Natural killer cell treated with Interleukin-12 subunit alpha and Interleukin-12 subunit beta and Interleukin-15 and Interleukin-18, amount 100 ng/mL, for 72 hours (primary cell): ENCODE measurements at places on chromosomes 2 and 18.

DNA sequence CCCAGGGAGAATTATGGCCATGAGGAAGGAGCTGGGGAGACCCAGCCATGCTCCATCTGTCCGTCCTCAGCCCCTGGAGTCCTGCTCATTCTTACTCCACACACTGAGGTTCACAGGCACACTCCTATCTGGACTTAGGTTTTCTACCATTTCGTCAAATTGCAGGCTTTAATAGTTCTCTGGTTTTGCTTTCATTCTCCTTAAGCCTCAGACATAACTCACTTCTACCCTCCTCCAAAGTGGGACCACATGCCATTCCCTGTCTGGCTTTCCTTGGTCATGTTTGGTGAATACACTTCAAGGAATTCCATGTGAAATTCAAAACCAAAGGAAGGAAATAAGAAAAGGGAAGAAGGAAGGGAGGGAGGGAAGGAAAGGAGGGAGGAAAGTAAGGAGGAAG, 115.7 kb downstream of the CMPK2 start:
- no peak for DNase-seq

- no peak for DNase-seq
Measured at GRCh38 chr2:144079803-144080202, 440.1 kb downstream of the ZEB2 start.

DNA sequence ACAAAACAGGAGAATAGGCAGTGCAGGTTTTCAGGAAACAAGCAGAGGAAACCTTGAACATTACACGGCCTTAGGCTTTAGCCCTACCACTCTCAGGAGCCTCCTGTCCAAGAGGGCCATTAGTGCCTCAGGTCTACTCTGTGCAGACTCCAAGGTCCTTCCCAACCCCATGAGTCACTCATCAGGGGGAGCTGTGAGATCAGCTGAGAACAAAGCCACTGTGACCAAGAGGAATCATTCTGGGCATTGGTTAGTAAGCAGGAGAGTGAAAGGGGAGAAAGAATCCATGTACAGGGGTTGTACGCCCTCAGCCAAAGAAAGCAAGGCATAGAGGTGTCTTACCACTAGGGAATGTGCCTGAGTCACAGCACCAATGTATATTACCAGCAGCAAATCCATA, 680.3 kb downstream of the DPP10 start:
- DNase-seq = no peak

GRCh38 chr18:79954791-79955190, 3.3 kb upstream of the SLC66A2 start:
- DNase-seq = no peak

DNA sequence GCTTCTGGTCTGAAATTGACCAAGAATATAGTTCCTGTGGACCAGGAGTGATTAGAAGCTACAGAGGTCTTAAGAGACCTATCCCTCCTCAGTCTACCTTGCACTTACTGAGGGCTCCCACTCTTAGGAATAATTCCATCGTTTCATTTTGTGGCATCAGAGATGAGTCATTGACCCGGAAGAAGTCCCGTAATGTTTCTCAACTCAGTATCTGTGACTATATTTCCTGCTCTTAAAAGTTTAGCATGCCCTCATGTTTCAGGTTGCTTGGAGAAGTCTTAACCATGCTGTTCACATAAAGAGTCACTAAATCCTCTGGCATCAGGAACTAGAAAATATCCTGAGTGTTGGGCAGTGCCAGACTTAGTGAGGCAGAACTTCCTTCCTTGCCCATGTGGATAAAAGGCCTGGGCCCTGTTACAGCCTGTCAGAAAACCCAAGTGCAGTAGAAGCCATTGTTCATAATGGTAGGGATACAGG, at the start of gene IL36A:
IL36A (plus strand) TSS at position 430 of the 480 bp plus-strand sequence. CDS start 413 bp downstream, outside the sequence.
- no peak for DNase-seq

GRCh38 chr2:118242216-118242615, 153.9 kb downstream of the INSIG2 start:
- DNase-seq = no peak

DNA sequence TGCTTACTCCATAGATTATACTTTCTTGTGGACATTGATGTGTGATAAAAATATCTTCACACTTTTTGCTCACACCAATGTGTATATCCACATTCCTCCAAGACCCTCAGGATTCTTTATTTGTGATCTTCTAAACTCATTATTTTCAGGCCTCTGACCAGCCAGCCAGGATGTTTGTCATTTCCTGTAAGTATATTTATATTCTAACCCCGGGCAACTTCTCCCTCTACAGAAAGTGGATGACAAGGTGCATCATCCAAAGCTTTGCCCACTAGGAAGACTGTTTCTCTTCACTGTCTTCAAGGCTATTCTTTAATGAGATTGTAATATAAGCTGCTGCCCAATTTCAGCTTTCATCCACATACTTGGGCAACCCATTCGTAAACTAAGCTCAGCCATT, 3.6 kb upstream of the CWC22 start:
- DNase-seq = no peak

DNA sequence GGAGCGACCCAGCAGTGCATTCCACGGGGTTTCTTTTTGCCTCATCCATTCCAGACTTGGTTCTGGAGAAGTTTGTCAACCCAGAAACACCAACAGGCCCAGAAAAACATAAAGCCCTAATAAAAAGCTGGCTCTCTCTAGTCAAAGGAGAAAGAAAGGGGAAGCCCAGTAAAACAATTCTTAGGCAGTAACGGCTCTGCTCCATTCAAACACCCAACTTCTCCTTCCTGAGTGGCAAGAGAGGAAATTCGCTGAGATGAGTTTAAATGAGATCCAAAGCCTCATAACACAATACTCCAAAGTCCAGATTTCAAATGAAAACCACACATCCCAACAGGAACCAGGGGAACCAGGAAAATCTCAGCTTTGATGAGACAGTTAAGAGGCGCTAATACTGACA, 179.9 kb downstream of the RPIA start:
- DNase-seq = no peak

- no peak for DNase-seq
Measured at GRCh38 chr2:230262246-230262645, 36.7 kb downstream of the SP140 start.

GRCh38 chr2:960061-960736, 9.6 kb downstream of the SNTG2 start:
- no peak for DNase-seq

DNA sequence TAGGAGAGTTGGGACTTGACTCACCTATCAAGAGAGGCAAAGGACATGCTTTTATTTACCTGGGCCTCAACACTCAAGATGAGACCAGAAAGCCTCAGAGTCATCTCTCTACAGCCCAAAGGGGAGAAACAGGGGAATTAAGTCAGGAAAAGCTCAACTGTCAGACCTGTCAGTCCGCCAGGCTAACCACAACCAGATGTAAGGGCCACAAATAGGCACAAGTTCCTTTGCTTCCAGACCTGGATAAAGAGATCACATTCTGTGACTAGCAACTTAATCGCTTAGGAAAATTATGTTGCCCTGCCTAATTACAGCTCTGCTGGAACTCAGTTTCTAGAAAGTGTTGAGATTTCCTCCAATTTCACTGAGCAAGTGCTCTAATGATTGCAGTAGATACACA, 67.9 kb downstream of the ANKRD44 start:
- DNase-seq = no peak

- no peak for DNase-seq
Measured at GRCh38 chr2:64090264-64090663, 54.0 kb downstream of the PELI1 start.

DNA sequence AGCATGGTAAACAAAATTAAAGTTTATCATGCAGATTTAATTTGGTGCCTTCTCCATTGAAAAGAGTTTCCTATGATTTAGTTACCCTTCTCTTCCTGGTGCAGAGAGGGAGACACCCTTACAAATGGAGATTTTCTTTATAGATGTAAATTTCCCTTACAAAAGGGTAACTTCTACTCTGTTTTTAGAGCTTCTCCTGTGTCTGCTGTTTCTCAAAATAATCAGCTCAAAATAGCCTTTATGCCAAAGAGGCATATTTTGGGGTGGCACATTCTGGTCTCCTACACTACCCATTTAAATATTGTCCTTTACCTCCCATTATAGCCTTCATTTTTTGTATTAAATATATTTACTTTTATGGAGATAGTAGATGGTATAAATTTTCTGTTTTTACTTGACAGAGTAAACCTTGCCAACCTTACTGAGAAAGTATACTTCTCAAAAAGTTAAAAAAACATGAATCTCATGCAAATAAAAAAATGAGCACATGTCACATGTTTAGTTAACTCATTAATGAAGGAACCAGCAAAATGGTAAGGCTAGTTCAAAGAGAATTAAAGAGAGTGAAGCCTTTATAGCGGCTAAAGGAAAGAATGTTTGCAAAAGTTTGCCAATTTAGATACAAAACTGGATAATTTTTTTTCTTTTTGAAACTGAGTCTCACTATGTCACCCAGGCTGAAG, 83.3 kb upstream of the MSH6 start:
- no peak for DNase-seq

- DNase-seq = no peak
Measured at GRCh38 chr2:42775810-42776209, 11.9 kb upstream of the OXER1 start.

DNA sequence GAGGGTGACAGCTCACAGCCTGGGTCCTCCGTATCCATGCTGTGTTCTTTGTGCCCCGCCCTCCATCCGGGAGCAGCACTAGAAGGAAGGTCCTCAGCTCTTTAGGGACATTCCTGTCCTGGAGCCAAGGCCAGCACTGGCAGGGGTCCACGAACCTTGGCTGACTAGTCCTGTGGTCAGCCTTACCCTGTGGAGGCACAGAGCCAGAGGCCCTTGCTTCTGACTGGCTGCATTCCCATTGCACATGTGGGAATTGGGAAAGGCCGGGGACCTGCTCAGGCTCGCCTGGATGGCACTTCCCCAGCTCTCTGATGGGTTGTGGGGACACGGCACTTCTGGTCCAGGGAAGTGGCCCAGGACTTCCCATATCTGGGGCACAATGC, 24.9 kb upstream of the RHOB start:
- no peak for DNase-seq

GRCh38 chr18:22224339-22224738, 55.0 kb downstream of the GATA6 start:
- no peak for DNase-seq

DNA sequence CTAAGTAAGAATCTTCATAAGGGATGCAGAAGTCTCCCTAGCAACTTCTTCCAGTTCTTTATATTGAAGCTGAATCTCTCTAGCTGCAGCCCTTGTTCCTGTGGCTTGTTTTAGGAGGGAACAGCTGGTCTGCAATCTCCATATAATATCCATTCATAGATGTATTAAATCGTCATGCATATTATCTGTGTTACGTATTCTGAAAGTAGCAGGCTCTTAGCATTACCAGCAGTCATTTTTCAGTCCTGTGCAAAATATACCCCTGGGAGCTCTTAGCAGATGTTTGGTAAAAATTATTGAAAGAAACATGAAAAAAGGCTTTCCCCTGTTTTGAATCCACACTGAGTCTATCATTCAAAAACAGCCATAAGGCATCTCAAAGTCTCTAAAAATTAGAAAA, 385.3 kb downstream of the IRS1 start:
- no peak for DNase-seq

- DNase-seq = no peak
Measured at GRCh38 chr18:73728657-73729056, 419.0 kb downstream of the FBXO15 start.

DNA sequence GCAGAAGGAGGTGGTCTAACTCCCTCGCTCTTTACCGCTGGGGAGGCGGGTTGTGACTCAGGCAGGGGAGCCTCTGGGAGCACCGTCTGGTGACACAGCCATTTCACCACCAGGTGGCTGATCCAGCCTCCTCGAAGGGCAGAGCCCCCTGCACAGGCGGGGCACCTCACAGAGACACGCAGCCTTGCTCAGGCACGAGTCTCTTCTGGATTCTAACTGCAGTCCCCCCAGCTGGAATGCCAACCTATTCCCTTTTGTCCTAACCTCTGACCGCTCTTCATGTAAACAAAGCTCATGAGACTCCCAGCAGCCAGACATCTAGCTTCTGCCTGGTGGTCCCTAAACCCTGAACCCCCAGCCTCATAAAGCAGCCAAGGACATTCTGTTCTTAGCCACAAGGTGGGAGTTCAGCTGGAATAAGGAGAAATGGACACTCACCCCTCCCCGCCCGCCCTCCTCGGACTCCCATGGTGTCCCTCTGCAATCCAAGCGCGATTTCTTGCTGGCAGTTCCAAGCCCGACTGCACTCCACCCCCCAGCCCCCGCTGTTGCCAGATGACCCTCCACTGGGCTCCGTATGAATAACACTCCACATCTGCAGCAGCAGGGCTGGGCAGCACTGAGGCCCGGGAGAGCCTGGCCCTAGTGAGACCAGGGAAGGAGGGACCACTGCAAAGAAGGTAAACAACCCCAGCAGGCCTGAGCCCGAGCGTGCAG, 84.3 kb downstream of the TNS1 start:
- DNase-seq = no peak

- no peak for DNase-seq
Measured at GRCh38 chr2:241491549-241492173, 16.7 kb downstream of the STK25 start.

DNA sequence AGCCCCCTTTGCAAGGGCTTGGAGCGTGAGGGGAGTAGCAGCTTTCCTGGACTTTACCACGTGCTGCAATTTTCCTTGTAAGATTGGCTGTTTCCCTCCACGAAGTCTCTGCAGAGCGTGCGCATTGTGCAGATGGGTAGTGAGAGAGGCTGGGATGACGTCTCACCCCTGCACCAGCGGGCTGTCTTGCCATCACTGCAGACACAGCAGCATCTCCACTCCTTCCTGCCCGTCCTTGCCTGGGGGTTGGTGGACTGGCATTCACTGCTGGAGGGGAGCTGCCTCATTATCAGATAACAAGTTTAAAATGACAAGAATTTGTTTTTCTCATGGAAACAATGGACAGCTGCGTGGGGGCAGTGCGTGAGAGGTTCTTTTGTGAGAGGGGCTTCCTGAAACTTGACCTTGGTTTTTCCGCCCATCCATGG, 45.3 kb upstream of the HS6ST1 start:
- no peak for DNase-seq

GRCh38 chr18:74353169-74353775, 37.6 kb downstream of the C18orf63 start:
- DNase-seq = no peak

DNA sequence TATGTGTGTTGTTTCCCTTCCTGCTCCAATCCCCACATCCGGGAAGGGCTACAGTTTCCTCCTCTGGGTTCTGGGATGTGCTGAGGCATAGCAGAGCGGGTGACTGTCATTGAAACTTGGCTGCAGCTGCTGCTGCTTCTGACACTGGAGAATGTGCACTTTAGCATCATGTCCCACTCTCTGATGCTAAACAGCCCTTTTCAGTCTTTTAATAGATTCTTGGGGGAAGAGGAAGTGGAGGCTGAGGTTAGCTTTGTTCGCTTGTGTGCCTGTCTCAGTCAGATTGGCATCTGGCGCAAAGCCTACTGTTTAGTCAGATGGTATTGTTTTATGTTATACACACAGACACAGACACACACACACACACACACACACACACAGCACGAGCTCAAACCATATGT, 136.5 kb upstream of the RND3 start:
- DNase-seq = no peak

- no peak for DNase-seq
Measured at GRCh38 chr18:9810994-9811705, 74.6 kb upstream of the TXNDC2 start.

DNA sequence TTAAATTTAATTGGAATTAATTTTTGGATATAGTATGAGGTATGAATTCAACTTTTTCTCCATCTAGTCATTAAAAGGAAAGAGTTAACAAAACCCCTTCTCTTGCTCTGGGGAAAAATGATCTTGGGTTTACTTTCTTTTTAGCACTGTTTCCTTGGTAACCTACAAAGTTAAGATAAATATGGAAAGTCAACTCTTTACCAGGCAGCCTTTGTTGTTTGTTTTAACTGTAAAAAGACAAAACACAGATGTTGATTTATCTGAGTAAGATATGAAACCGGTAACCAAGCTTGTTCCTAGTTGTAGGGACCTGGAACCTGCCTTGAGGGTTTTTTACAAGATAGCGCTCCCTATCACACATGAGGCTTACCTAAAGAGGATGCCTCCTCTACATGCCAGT, 10.1 kb upstream of the SANBR start:
- no peak for DNase-seq
